ENCODE measurements at places on chromosomes 5 and 9. TPM values are rescaled to one million over a fixed set of nuclear protein-coding genes. Genes with fewer than 3 reads are reported as not detected.

DNA sequence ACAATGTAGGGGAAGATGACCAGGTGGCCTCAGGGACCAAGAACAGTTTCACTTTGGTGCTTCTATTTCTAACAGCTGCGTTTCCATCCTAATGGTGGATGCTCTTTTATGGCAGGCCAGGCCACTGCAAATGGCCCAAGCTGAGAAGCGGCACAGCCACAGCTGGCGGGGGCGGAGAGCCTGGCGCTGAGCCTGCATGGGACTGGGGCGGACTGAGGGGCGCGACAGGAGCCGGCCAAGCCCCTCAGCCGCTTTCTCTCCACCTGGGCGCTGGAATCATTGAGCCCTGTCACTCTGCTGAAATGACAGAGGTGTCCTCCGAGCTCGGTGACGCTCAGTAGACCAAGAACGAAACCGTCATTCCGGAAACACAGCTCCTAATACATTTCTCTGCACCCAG, 317.3 kb upstream of the PDE4D start:
- no peaks in the 10 kb centered on the region for H3K27me3 ChIP-seq
- no peaks in the 10 kb centered on the region for H3K4me1 ChIP-seq
- H3K27ac ChIP-seq: no peak overlapping the region

GRCh38 chr5:179275381-179275878, 69.8 kb downstream of the ADAMTS2 start:
- no peak for DNase-seq
- no peaks in the 10 kb centered on the region for H3K4me1 ChIP-seq
- no peak overlapping the region for H3K4me3 ChIP-seq
- H3K27ac ChIP-seq: no peak overlapping the region
- H3K36me3 ChIP-seq: no peaks in the 10 kb centered on the region
- H3K27me3 ChIP-seq: no peaks in the 10 kb centered on the region

Gene SPATA6L
- total RNA-seq: 4.3 TPM

Gene PIP5K1B
- 0.73 TPM for total RNA-seq

Gene IL33
- not detected for total RNA-seq

Gene DNAH5
- not detected for total RNA-seq

All from natural killer cell (primary cell).